Pulmonary artery endothelial cell (primary cell): ENCODE measurements at places on chromosomes 1 and 21. TPM values are rescaled to one million over a fixed set of nuclear protein-coding genes. Genes with fewer than 3 reads are reported as not detected.
A peak's percentile ranks its signal among the peaks of the same experiment; 100 is the strongest.

DNA sequence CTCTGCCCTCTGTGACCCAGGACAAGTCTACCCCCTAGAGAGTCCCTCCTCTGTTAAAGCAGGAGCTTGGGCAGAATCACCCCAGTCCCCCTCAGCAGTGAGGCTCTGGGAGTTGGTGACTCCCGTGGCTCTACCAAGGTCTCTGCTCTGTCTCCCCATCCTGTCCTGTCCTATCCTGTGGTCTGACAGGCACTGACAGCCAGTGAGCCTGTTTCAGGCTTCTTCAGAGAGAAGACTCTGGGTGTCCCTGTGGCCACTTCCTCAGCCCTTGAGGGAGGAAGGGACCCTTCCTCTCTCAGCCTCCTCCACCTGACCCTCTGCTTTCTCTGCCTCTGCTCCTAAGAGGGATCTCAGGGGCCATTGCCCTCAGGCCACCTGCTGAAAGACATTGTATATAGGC is 148.7 kb downstream of the FCRL5 start:
- DNase-seq = no peak

CLDN17 gene
- total RNA-seq = not detected in 2 replicates

DNA sequence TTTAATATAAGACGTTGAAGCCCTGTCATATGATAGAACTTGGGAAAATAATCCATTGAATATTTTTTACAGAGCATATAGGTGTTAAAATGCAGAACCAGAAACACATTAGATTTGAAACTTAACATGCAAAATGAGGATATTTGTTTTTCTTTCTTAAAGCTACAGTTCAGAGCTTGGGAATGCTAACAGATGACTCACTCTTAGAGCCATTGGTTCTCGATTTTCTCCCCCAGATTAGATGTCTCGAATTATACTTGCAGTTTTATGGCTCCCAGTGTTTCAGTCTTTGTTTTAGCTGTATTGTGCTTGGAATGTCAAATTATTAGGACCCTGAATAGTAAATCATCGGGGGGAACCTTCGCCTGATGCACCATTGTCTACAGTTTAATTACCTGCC is 575.7 kb upstream of the ZP4 start:
- DNase-seq = no peak

AMPD1 gene
- total RNA-seq = not detected in 2 replicates

GRCh38 chr1:204074274-204075138 is 1.6 kb downstream of the SOX13 start:
- peak; percentile 35 for DNase-seq

- DNase-seq = no peak
Measured at GRCh38 chr1:198520524-198521254, 19.8 kb downstream of the ATP6V1G3 start.

DNA sequence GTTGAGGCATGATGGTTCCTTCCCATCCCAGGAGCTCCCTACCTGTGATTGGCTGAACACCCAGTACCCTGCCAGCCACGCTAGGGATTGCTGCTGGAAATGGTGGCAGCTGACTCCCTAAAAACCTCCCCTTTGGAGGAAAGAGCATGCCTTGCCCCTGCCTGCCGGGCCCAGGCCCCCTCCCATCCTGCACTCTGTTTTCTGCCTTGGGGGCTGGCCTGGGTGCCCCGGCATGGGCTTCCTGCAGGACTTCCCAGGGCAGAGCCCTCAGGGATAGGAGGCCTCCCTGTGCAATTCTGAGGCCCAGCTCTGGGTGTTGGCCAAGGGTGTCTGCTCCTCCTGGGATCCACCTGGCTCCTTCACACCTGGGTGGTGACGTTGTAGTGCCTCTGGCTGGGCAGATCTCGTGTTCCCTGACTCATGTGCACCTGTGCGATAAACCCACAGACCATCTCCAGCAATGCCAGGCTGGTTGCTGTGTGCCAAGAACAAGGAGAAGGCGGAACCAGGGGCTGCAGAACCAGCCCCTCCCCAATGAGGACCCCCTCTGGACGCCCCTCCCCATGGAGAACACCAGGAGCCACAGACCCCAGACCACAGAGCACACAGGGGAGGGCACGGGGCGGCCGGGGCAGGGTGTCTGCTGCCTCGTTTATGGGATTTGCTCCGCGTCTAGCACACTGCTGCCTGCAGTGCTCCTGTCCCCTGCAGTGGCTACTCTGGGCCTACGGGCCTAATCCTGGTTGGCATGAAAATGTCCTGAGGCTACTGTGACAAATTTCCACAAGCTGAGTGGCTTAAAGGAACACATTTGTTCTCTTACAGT is 13.6 kb downstream of the CSTB start:
- DNase-seq = no peak

FAM110D gene
- total RNA-seq = 0.67 and 1.3 TPM in 2 replicates

DNA sequence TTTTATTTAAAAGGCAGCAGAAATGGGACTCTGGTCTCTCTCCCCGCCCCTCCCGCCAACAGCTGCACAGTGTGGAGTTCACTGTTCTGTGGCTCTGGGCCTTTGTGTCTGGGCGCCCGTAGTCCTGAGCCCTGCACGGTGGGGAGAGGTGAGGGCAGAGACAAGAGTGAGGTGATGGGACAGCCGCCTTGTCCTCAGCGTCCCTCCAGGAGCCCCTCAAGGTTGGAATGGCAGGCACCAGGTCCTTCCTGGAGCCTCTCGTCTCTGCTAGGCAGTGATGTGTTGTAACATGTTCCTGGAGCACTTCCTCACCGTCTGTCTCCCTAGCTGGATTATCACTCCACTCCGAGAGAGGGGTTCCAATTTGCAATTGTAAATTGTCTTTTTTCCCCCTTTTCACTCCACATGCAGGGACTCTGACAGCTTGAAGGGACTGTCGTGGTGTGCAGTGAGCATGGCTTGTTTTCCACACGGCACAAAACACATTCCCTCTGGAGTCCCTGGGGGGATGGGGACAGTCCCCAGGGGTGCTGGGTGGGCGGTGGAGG is 44.6 kb upstream of the C1orf174 start:
- DNase-seq = no peak

DNA sequence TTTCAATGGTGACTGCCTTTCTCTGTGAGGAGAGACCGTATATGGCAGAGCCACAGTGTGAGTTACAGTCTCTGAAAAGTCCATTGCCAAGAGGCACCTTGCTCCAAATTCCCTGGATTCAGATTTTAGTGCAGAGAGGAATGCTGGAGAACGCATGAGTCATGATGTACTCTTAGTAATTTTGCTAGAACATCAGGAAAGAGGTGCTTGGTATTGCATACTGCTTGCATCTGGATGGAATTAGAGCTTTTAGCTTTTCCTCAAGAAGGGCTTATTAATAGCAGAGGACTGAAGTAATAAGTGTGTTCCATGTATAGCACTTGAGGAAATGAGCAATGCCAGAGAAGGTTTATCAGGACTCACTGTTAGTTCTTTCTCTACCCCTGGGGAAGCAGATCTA is 40.5 kb upstream of the AKT3 start:
- DNase-seq = no peak

DNA sequence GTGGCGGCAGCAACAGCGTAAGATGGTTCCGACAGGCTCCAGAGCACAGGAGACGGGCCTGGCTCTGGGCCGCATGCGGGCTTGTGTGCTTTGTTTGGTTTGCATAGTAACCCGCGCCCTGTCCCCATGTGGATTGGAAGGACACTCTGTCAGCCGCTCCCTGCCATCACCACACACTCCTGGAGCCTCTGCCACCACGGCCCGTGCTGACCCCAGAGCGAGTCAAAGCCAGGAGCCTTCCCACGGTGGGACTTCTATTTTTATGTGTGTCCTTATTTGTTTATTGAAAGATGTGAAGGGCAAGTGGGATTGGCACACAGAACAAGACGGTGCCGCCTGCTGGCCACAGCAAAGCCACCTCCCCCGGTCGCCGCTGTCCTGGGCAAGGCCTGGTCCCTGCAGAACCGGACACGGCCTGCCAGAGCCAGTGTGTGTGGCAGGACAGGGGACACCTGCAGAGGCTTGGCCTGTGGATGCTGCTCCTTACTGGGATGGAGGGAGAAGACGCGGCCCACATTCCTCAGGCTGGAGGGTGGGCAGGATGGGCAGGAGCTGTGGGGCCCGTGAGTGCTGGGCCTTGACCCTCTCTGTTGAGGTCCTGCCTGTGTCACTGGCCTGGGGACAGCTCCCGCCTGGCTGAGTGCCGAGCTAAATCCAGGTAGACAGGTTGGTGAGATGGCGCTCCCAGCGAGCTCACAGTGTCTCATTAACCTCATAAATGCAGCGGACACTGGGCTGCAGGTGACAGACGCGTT is 64.4 kb downstream of the AGPAT3 start:
- no peak for DNase-seq

TENT5C gene
- 0.07 and 0.21 TPM in 2 replicates for total RNA-seq

DNA sequence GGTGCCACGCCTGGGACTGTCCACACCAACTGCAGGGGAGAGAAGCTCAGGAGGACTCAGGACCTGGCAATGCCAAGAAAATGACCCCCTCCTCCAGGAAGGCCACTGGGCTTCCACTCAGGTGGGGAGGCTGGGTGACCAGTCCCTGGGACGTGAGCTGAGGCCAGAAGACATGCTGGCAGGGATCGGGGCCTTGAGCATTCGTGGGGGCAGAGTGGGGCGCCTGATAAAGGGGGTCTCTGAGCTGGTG is 15.3 kb upstream of the COL6A2 start:
- no peak for DNase-seq

- no peak for DNase-seq
Measured at GRCh38 chr1:236497908-236498307, 25.9 kb upstream of the LGALS8 start.

DNA sequence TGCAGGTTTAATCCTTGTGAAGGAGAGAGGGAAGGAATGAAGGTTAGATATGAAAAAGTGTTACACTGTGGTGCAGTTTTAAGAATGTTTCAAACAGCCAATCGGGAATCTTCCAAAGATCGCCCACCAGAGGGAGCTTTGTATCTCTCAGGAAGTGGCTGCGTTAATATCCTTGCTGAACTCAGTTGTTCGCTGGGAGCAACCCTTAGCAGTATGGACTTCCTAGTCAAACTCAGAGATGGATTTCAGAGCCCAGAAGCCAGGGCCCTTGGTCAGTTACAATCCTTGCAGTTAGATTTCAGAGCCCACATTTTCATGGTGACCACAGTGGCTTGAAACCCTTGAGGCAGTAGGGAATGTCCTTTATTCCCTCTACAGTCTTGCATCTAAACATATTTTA is 136.2 kb downstream of the NTNG1 start:
- DNase-seq = no peak

SLC6A9 gene
- 0.40 and 0.60 TPM in 2 replicates for total RNA-seq

GRCh38 chr1:246497331-246497915 is 9.7 kb downstream of the SMYD3 start:
- DNase-seq = peak; percentile 37

DNA sequence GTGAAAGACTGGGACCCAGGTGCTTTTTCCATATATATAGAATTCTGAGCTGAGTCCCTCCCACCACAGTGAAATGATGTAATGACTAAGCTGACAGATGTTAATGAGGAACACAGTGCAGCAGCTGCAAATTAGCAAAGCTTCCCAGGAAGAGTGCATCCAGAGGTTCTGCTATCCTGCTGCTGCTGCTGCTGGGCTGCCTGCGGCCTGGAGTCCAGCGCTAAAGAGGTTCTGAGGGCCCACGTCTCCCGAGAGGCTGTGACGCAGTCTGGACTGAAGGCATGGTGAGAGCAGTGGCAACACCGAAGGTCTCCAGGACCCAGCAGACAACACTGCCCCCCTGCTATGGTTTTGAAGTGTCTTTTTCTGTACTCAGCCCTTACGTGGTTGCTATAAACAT is 63.9 kb downstream of the URB2 start:
- DNase-seq = no peak

- no peak for DNase-seq
Measured at GRCh38 chr1:85330214-85330631, 53.8 kb upstream of the BCL10 start.
